Hematopoietic multipotent progenitor cell treated with erythropoietin and hydrocortisone succinate and interleukin-3 and kit ligand, for 4 days (in vitro differentiated cells): ENCODE measurements at places on chromosomes 2 and 18.

DNA sequence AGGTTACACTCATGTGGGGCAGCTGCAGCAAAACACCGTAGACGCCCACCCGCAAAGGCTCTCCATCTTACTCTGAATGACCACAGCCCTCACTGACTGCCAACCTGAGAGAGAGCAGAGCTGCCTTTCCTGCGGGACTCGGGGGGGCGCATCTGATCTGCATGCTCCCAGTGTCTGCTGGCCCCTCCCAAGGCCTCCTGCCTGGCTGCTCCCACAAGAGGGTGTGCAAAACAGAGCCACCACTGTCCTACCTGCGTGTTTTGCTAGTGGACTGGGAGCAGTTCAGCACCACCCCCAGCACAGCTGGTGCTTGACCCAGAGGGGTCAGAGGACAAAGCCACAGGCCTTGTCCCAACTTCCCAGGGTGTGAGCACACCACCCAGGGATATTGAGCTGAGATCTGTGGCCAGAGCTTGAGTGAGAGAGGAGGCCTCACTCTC, 76.4 kb downstream of the MYO3B start:
- DNase-seq: no peak

DNA sequence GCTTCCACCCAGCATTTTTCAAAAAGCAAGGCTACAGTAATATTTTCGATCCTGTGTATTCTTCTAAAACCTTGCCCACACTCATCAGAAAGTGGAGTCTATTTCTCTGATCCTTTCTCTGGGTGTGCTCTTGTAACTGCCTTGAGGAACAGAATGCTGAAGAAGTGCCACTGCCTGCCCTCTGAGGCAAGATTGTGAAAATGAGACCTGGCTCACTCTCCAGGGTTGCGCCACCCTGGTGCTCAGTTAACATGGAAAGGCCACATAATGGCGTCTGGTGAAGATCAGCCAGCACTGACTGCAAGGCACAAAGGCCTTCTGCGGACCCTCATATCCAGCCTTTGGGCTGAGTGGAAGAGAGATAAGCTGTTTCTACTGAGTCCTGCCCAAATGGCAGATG, 11.2 kb upstream of the SH3RF3 start:
- DNase-seq: no peak

- no peak for DNase-seq
Measured at GRCh38 chr2:127143841-127144782, 37.2 kb upstream of the BIN1 start.

DNA sequence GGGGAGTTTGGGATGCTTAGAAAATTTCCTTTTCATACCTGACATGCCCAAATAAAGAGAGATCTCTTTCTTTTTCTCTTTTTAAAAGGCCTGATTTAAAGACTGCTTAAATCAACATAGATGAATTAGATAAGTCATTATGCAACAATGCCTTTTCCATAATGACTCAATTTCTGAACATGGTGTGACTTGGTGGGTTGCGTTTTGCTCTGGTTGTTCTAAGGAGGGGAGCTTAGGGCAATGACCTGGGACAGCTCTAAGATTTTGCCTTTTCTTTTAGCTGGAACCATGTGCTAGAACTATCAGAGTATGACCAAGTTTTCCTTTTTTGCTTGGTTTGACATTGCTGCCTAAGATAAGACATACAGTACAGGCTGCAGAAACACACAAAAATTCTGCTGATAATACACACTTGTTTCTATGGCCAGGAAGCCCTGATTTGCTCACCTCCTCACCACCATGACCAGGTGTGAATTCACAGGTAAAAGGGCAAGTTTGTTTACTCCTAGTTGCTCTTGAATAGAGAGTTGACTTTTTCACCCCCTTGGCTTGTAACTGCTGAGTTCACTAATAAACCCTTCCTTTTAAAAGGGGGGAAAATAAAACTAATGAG, 58.1 kb upstream of the IL1RL1 start:
- no peak for DNase-seq

- no peak for DNase-seq
Measured at GRCh38 chr2:220224691-220225543, 597.5 kb downstream of the SLC4A3 start.

DNA sequence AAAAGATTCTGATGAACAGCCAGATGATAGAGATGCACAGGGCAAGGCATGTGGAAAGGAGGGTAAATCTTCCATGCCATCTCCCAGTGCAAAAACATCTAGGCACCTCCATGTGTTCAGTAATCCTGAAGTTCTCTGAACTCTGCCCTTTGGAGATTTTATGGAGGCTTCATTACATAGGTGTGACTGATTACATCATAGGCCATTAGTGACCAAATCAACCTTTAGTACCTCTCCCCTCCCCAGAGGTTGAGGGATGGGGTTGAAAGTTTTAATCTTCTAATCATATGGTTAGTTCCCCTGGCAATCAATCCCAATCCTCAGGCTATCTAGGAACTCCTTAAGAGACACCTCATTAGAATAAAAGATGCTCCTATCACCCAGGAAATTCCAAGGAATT, 2190.2 kb upstream of the PIK3C3 start:
- no peak for DNase-seq

DNA sequence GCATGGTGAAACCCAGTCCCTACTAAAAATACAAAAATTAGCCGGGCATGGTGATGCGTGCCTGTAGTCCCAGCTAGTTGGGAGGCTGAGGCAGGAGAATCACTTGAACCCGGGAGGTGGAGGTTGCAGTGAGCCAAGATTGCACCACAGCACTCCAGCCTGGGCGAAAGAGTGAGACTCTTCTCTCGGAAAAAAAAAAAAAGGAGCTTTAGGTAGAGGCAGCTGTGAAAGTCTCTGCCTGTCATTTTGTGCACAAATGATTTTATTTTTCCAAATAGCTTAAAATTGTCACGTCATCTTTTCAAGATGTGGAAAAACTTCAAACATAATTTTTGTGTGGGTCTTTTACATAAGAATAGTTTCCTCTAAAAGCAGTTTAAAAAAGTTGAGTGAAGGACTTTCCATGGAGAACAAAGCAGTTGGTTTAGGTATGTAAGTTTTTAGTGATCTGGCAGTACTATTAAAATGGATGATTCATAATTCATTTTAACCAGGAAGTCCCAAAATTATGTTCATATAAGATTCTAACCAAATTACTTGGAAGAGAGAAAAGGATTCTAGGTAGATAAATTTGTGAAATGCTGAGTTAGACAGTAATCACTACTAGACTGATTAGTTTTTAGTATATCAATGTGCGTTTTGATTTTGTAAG, 11.5 kb downstream of the CCNYL1 start:
- no peak for DNase-seq

GRCh38 chr2:122003196-122003940, 247.9 kb downstream of the TSN start:
- DNase-seq: no peak

DNA sequence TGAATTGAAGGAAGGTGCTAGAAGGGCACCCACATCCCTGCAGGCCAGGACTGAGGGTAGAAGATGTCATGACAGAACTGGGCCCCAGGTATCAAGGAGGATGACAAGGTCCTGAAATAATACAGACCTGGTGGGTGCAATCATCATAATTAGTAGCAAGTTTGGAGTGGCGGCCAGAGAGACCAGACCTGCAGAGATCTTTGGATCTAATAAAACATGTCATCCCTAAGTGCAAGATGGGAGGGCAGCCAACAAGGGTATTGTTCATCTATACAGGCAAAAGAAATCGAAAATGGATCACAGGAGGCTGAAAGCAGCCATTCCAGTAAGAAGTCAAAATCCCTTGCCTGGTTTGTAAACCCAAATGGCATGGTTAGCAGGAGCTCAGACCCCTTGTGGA, 111.3 kb upstream of the BOD1L2 start:
- DNase-seq: no peak

GRCh38 chr18:58894930-58895329, 30.3 kb downstream of the ZNF532 start:
- DNase-seq: no peak

DNA sequence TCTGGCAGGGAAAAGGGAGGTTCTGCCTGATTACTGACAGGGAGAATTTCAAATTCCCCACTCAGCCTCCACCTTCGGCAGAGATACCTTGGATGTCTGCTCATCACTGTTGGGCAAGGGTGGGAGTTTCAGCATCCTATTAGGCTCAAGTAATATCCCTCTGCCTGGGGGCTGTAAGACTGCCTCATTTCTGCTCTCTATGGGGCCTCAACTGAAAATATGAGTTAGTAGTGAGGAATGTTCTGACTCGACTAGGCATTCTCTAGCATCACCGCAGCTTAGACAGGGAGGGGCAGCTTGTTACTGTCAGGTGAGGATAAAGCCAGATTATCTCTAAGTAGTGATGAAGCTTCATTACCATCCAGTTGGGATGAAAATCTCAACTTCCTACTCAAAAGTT, 87.7 kb upstream of the LRP1B start:
- no peak for DNase-seq

DNA sequence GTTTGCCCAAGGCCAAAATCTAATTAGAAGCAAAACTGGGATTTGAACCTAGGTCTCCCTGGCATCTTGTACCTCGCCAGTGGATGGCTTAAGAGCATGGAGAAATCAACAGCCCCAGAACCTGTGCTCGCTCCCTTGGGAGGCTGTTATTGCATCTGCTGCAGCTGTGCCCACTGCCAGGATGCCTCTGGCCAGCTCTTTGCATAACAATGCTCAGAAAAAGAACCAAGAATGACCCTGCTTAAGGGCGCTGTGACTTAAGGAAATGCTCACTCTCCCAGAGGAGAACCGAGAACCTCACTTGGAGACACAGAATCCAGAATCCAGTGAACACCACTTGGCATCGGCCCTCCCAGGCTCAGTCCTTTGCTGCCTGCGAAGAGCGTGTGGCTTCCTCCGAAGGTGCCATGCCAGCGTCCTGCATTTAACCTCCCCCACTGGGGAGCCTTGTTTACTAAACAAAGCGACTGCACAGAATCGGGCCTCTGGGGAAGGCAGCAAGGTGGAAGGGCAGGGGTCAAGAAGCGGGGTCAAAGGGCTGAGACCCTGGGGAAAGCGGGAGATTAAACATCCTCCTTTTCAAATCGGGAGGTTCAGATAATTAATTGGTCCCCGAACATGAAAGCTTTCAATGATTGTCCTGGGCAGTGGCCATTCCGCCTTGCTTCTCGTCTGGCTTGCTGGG, 71.0 kb upstream of the BOD1L2 start:
- DNase-seq: no peak

DNA sequence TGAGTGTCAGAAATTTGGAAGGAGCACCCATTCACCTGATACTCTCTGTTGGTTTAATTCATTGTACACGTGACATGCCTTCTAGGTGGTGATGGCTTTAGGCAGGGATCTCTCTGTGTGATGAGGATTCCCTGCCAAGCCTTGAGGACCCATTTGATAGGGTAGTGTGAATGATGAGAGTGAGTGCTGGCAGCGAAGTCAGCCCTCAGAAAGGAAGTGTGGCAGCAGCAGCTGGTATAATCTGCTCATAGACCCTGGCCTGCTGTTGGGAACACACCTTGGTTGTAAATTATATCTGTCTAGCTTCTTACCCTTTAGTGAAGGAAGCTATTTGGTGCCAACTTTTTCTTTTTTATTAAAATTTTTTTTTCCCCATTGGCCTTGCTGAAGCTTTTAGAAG, 164.5 kb downstream of the HAUS1 start:
- no peak for DNase-seq

- DNase-seq: no peak
Measured at GRCh38 chr18:79853993-79854364, 56.2 kb downstream of the KCNG2 start.

GRCh38 chr2:76247006-76247405, 536.3 kb upstream of the GCFC2 start:
- no peak for DNase-seq

DNA sequence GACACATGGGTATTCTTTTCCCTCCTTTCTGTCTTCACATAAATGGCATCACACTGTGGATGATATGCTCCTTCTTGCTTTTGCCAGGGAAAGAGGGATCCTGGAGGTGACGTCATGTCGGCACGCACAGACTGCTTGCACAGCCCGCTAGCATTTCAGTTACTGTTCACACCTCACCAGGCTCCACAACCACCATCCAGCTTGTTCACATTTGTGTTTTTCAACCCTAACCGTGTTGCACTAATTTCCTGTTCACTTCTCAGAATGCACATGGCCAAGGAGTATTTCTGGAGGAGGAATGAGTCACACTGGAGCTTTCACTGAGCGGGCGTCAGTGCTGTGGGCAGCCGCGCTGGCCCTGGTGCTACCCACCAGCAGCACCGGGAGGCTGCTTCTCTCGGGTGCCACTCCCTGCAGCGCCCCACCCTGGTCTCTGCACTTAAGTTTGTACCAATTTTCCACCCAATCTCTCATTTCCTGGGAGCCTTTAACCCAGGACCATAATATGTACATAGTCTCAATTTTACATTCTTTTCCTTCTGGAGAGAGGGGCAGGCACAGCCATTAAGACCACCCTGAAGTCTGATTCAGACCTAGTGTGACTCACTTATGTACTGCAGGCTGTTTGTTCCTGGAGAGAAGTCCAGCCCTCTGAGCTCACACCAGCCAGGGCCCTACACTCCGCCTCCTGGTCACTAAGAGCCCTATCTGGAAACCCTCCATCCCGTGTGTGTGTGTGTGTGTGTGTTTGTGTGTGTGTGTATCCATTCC, 65.1 kb downstream of the MBP start:
- DNase-seq: peak; percentile 91

DNA sequence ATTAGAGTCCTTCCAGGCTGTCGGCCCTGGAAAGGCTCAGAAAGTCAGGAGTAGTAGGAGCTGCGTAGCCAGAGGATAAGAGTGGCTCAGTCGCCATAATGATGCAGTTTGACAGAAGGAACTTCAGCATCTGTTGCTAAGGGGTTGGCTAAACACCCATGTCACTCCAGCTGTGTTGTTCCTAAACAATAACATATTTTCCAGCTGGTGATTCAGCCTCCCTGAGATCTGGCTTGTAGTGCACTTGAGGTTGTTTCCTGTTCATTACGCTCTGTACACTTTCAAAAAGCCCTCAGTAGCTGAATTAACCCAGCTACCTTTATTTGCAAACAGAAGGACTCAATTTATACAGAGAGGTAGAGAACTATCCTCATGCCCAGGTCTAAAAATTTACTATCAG, 39.7 kb upstream of the EPAS1 start:
- no peak for DNase-seq

GRCh38 chr2:168480825-168481585, 24.9 kb downstream of the CERS6 start:
- no peak for DNase-seq

DNA sequence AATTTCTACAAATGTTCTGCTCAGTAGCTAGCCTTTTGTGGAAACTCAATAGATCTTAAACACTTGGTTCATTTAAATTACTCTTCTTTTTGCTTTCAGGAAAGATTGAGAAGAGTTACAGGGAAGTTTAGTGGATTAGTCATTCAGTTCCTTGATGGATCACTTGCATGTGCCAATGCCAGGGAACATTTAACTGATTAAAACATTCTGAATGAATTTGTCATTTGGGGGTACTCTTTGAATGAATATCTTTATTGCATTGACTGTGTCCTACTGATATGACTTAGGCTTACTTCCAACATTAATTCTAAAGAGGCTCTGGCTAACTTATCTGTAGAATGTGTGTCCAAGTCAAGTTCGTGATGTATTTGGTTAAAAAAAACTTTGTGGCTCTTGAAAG, 199.8 kb downstream of the PLCL1 start:
- no peak for DNase-seq

- peak; percentile 85 for DNase-seq
Measured at GRCh38 chr2:168849610-168850009, 40.6 kb downstream of the SPC25 start.
